Erythroblast (primary cell): ENCODE measurements at places on chromosomes 5 and 9.

DNA sequence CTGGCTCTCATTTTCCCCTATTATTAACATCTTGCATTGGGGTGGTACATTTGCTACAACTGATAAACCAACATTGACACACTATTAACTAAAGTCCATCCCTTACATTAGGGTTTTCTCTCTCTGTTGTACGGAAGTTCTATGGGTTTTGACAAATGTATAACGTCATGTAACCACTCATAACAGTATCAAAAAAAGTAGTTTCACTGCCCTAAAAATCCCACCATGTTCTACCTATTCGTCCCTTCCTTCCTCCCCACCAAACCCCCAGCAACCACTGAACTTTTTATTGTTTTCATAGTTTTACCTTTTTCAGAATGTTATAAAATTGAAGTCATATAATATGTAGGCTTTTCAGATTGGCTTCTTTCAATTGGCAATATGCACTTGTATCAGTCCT is 40.1 kb downstream of the MLLT3 start:
- no peak for DNase-seq

- no peak for DNase-seq
Measured at GRCh38 chr5:159657298-159657697, 259.0 kb upstream of the ADRA1B start.

- DNase-seq, result no peak
Measured at GRCh38 chr9:12091865-12092527, 601.2 kb upstream of the TYRP1 start.

DNA sequence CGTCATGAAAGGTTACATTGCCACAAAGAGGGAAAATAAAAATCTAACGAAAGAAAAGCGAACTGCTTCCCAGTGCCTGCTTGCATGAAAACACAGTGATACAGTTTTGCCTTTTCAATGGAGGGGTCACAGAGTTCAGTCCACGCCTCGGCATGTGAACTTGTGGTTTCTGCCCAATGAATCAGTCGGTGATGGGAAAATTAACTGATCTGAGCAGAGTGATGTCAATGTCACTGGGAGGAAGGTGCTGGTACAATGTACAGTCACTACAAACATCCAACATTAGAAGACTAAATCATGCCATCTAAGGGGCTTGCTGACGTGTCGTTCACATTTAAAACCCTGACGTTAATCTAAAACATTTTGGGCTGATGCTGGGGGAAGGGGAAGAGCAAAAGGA is 151.8 kb upstream of the MSX2 start:
- no peak for DNase-seq

DNA sequence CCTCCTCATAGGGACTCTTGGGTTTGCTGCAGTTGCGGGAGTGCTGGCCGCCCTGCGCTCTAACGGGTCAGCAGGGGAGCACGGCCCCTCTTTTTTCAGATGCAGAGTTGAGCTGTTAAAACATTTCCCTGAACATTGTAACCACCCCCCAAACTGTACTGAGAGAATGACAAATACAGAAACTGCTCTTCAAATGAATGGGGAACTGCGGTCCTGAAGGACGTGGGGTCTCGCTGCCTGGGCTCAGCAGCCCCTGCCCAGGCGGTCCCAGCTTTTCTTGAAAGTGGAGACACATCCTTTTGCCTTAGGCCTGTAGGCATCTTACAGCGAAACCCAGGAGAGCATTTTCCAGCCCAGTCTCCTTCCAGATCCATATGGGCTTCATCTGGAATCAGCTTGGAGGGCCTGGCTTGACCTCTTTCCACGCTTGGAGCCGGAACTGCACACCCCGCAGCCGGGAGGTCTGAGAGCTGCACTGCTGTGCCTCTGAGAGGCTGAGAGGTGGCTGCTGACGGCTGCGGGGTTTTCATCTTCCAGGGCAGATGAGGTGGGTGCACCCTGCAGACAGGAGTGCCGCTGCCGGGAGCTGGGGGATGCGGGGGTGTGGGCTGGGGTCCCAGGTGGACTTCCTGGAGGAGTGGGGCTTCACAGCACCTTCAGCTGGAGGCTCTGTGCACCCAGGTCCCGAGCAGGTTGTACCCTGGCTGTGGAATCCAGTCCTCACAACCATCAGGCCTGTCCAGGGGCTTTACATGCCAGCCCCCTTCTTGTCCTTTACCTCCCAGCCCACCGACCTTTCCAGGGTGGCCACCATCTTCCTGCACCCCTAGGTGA is 1.2 kb upstream of the AGPAT2 start:
- DNase-seq, result no peak

DNA sequence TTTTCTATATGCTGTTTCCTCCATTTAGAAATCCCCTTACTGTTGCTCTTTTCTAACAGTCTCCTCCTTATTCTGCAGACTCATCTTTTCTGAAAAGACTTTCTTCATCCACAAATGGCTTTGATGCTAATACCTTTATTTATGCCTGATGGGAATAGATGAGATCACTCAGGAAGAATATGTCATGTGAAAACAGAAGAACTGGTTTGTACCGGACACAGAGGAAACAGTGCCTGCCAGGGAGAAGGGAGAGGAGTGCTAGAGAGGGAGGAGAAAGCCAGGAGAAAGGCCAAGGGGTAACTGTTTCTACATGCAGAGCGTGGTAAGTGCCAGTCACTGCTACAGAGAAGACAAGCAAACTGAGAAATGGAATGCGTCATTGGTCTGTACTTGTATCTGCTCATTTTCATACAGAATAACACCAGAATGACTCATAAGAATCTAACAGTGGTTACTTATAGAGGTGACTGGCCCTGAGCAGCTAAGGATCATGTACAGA is 45.9 kb upstream of the PJA2 start:
- DNase-seq, result no peak

GRCh38 chr5:32541241-32541640 is 44.1 kb upstream of the SUB1 start:
- no peak for DNase-seq
